ENCODE measurements at places on chromosomes 4 and X.

GRCh38 chrX:10286195-10286594 is 129.4 kb downstream of the CLCN4 start:
- DNase-seq = no peak

GRCh38 chrX:86806786-86807185 is 658.5 kb downstream of the DACH2 start:
- DNase-seq = no peak

DNA sequence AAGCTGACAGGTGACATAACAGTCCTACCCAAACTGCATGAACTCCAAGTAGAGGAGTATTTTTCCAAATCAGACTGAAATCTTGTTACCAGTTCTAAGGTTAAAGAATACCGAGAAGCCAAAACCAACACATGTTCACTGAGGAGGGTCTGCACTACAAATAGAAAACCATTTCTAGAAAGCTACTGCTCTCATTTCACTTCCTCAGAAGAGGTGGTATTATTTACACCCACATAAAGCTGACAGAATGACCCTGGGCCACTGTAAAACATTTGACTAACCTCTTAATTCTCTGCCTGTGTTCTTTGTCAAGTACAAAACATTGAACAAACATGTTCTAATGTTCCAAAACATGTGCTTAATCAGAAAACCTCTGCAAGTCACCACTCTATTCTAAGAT is 95.8 kb downstream of the IQCM start:
- DNase-seq = no peak

DNA sequence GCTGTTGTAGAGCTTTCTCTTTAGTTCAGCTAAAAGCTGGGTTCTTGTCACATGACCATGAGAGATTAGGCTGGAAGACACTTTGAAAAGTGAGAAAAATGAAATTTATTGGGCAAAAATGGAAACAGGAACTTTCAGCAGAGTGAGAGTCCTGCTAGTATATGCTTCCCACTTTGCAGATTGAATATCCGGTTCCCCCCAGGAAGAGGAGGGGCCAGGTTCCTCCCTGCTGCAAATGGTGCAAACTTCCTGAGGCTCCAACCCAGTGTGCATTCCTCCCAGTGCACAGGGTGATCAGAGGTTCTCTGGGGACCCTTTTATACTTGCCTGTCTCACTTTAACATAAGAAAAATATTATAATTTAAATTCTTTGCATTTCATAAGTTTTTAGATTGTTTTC is 119.9 kb upstream of the SPIN4 start:
- no peak for DNase-seq

DNA sequence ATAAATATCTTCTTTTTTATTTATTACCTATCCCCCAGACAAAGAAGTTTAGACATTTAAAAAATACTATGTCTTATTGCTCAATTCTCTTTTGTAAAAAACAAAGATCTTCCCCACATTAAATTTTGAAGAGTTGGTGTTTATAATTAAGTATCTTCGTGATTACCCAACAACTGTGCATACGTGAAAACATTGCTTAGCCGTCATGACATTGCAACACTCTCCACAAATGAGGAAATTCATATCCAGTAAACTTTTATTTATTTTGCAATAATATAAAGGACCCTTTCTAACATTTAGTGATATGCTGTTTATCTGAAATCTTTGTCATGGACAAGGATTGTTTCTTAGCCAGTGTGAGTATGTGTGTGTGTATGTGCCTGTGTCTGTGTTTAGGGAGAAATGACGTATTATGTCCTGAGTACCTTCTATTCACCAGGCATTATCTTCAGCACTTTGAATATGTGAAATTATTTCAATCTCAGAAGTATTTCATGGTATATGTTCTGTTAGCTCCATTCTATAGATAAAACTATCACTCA is 26.1 kb upstream of the EREG start:
- no peak for DNase-seq

- peak; percentile 17 for DNase-seq
Measured at GRCh38 chrX:119692191-119693039, 553 bp downstream of the SEPTIN6 start.

DNA sequence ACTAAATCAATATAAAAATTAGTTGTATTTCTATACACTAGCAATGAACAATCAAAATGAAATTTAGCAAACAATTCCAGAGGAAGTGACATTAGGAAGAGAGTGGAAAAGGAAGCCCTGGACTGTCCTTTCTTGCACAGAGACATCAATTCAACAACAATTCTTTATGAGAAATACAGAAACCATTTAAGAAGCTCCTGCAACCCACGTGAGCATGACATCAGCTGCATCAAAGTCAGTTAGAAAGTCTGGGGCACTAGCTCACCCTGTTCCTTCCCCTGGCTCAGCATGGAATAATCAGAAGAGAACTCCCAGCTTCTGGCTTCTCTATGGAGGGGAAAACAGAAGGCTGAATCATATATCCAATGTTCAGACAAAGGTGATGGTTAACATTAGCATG is 48.6 kb upstream of the STARD8 start:
- DNase-seq = no peak

- no peak for DNase-seq
Measured at GRCh38 chr4:141614878-141615586, 21.4 kb upstream of the IL15 start.

GRCh38 chr4:53541577-53542206 is 49.6 kb downstream of the LNX1 start:
- DNase-seq = no peak

DNA sequence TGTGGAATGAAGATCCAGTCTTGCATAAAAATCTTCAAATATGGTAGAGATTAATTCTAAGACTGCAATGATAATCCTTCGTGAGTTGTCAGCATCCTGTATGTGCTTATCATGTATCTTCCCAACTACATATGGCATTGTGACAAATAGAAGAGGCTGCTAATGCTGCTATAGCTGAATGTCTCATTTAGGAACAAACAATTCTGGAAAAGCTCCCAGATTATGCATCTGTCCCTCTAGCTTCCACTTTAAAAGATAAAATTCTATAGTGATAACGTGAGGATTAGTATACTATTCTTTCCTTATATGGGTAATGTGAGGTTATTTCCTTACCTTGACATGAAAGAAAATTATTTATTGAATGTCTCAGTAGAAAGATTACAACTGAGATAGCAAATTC is 930.9 kb downstream of the DMD start:
- DNase-seq = no peak

DNA sequence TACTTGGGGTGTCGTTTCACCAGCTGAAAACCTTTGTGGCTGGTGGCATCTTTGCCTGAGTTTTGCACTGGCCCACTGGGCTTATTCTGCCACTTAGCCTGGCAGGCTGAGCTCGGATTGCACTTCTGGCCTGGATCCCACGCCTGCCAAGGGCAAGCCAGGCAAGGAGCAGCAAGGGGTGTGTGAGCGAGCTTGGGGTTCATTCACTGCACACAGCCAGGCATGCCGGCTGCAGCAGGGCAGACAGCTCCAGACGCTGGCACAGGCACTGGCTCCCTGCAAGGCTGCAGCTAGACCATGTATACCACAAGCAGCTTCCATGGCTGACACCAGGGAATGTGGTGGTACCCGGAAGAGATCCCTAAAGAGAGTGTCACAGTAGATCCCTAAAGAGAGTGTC is 476.3 kb downstream of the EPHA5 start:
- no peak for DNase-seq

DNA sequence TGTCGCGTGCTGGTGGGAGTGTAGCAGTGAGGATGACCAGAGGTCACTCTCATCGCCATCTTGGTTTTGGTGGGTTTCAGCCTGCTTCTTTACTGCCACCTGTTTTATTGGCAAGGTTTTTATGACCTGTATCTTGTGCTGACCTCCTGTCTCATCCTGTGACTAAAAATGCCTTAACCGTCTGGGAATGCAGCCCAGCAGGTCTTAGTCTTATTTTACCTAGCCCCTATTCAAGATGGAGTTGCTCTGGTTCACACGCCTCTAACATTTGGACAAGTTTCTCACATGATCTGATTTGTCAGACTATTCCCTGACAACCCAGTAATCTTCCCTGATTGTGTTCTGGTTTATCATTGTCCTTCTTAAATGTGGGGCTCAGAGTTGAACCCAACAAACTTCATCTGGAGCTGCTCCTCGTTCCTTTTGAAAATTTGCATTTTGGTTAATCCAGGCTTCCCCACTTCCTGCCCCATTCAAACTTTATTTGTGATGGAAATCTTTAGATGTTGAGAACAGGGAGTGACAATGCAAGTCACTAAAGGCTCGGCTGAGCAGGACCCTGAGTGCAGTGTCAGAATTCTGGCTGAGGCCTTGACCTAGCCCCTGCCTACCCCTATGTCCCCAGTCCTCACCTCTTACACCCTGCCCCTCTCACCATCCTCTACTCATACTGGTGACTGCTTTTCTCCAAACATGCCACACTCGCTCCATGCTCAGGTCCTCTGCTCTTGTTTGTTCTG is 226.8 kb downstream of the STIM2 start:
- DNase-seq = no peak

- no peak for DNase-seq
Measured at GRCh38 chr4:142743121-142743825, 102.8 kb downstream of the INPP4B start.

DNA sequence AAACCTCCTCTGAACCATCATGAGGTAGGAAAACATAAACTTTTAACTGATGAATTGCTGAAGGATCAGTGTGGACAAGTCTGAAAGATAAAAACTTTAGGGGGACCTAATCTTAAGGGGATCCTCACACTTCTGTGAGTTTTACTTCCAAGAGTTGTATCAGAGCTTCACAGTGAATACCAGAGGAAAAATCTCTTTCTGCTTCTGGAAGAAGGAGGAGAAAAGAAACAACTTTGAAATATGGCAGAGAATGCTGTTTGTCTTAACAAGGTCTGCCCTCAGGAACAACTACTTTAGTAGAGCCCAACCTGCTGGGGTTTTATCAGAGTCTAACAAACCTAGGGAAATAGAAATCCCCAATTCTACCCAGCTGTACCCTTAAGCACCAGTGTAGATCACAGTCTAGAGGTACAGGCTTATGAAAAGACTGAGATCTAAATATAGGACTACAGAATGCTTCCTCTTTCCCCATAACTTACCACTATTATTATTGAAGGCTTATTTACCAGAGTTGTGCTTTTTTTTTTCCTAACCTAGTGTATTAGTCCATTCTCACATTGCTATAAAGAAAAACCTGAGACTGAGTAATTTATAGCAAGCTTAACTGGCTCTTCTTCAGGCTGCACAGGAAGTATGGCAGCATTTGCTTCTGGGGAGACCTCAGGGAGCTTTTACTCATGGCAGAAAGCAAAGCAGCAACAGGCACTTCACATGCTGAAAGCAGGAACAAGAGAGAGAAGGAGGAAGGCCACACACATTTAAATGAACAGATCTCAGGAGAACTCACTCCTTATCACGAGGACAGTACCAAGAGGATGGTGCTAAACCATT is 167.9 kb downstream of the CAMK2D start:
- DNase-seq = no peak

Data from bone marrow (tissue), 2 donors.